Activated CD4-positive, alpha-beta T cell treated with anti-CD3 and anti-CD28 coated beads for 1 hour (primary cell): ENCODE measurements at places on chromosomes 11 and 22.
A peak's percentile ranks its signal among the peaks of the same experiment; 100 is the strongest.

GRCh38 chr22:43743131-43743530, 69.0 kb downstream of the EFCAB6 start:
- no peak for DNase-seq

GRCh38 chr22:40043081-40043480, 48.3 kb downstream of the FAM83F start:
- no peak for DNase-seq

- peak; percentile 47 for DNase-seq
These were observed 23.2 kb upstream of the ZBTB16 start for GRCh38 chr11:114036147-114036811.

GRCh38 chr11:62708793-62709192, 1.3 kb downstream of the GNG3 start:
- peak; percentile 28 for DNase-seq

GRCh38 chr22:39988386-39989114, 6.2 kb upstream of the FAM83F start:
- DNase-seq, result no peak

- no peak for DNase-seq
These were observed 9.0 kb downstream of the TNNT3 start for GRCh38 chr11:1928470-1928890.

GRCh38 chr11:62461740-62462507, 43.1 kb downstream of the SCGB1A1 start:
- no peak for DNase-seq

DNA sequence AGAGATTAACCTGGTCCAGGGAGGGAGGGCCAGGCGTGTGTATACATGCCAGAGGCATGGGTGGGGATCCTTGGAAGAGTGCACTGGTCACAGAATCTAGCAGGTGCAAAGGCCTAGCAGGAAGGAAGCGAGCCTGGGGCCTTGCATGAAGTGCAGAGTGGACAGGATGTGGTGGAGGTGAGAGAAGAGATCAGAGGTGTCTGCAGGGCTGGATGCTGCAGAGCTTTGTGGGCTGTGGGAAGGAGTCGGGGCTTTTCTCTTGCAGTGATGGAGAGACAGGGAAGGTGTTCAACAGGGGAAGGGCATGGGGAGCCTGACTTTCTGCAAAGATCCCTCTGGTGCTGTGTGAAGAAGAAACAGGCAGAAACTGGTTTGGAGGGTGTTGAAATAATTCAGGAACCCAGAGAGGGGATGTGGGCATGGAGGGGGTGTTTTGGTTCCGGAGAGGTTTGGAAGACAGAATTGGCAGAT, 2.5 kb upstream of the TPST2 start:
- peak; percentile 11 for DNase-seq
